CD4-positive, alpha-beta T cell treated with Interleukin-10 for 1 hour (primary cell): ENCODE measurements at places on chromosomes 2 and 18.

DNA sequence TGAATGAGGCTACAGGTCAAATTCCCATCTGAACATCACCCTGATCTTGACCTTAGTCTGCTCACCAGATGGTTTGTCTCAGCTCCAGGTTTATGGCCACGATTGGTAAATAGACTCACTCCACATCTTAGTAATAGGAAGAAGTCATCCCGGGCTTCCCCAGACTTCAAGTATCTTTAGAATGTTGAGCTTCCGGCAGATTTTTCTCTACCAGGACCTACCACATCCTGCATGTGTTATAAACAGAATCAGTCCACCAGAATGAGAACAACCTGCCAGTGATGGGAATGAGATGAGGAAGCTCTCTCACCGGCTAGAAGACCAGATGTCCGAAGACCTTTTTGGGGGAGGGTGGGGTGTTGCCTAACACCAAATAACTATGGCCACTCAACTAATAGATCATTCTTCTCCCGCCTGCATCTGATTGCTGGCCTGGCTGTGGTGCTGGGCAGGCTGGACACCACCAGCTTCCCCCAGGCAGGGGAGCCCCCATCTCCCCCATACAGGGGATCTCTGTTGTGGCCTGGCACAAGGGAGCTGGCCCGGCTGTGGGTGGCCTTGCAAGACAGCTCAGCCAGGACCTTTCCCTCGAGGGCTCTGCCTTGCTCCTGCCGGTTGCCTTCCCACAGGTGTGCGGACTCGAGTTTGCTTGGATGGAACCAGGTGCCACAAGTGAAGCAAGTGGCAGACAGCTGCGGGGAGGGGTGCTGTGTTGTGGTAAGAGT, 88.5 kb downstream of the SH3RF3 start:
- DNase-seq, result peak; percentile 21

DNA sequence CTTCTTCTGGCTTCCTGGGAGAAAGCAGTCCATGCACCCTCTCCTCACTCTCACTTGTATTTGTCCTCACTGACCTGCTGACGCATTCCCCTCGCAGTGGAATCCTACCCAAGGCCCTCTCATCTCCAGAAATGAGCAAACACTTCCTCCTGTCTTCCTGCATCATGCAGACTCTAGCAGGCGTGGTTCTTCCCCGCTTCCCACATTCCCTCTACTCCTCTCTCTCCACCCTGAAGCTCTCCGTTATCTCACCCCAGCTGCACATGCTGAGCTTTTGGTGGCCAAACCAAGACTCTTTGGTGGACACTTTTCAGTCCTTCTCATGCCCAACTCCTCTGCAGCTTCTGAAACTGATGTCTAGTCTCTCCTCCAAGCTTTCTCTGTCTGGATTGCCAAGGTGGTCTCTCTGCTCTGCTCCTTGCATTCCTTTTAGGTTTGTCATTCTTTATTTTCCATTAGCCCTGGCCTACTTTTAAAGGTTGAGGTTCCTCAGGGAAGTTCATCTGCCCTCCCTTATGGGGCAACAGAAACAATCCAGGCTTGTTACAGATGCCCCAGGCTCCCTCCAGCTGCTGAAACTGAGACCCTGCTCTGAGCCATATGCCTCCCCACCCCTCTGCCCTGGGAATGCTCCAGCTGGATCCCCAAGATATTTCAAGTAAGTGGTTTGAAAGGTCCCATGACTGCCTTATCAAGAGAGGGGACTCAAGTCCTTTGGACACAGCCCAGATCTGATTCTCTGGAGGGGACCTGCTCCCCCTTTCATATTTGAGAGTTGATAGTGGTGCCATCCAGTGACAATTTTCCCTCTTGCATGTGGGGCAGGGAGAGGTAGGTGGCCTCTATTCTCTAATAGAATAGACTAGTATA, 835 bp upstream of the IL18RAP start:
- no peak for DNase-seq

GRCh38 chr2:227772197-227772661, 26.5 kb downstream of the SCYGR8 start:
- no peak for DNase-seq

DNA sequence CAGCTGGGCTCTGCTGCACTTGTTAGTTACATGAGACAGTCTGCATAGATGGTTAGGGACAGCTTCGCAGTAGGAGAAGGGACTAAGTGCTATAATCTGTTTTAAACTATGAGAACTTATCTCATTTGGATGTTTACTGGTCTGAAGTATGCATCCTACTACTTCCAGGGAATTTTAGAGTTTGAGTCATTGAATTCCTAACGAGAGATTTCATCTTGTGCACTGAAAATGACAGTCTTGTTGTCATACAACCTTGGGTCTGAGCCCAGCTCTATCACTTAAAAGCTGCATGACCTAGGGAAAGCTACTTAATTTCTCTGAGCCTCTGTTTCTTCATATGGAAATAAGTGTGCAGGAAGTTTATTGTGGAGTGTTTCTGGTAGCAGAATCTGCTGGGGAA, 78.4 kb downstream of the TRIM43 start:
- no peak for DNase-seq

GRCh38 chr2:114316532-114317300, 125.7 kb upstream of the DPP10 start:
- no peak for DNase-seq

DNA sequence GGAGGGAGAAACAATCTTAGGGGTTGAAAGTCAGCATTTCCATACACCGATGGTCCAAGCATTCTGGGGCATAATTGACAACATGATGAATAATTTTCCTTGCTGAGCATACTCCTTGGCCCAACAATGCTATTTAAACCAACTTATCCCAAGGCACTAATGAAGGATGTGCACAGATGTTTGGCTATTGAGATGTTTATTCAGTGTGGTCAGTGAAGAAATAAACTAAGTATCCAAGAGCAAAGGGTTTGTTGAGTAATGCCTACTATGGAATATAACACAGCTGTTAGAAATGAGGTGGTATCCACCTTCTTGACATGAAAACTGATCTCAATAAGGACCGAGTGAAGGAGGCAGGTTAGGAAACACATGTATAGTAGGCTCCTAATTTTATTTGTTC, 53.9 kb upstream of the RAB6D start:
- DNase-seq, result no peak

DNA sequence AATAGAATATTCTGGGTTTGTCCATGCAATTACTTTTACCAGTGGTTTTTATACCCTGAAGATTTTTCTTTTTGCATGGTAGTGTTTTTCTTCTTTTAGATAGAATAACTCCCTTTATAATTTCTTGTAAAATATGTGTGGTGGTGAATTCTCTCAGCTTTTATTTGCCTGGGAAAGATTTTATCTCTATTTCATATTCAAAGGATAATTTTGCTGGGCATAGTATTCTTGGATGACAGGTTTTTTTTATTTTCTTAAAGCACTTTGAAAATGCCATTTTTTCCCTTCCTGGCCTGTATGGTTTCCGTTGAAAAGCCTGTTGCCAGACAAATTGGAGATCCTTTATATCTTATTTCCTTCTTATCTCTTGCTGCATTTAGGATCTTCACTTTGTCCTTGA, 113.5 kb downstream of the MYO3B start:
- DNase-seq, result no peak

- no peak for DNase-seq
Observed at GRCh38 chr2:115422004-115422634, 979.7 kb downstream of the DPP10 start.

DNA sequence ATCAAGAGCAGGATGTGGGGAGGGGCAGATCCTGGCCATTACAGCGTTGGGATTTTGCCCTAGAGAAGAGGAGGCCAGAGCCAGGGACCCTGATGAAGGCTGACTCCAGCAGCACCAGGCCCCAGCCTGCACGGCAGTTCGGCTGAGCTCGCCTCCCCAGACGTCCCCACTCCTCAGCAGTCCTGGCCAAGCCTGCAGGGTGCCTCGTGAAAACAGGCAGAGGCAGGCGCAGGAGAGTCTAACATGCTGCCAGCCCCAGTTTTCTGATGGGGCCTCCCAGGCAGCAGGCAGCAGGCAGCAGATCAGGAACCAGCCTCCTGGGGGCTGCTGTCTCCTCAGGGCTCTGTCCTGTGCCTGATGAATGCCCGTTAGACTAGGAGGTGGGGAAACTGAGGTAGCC, 19.7 kb upstream of the GLI2 start:
- DNase-seq, result no peak

GRCh38 chr2:169623235-169623634, 39.1 kb downstream of the PPIG start:
- no peak for DNase-seq

DNA sequence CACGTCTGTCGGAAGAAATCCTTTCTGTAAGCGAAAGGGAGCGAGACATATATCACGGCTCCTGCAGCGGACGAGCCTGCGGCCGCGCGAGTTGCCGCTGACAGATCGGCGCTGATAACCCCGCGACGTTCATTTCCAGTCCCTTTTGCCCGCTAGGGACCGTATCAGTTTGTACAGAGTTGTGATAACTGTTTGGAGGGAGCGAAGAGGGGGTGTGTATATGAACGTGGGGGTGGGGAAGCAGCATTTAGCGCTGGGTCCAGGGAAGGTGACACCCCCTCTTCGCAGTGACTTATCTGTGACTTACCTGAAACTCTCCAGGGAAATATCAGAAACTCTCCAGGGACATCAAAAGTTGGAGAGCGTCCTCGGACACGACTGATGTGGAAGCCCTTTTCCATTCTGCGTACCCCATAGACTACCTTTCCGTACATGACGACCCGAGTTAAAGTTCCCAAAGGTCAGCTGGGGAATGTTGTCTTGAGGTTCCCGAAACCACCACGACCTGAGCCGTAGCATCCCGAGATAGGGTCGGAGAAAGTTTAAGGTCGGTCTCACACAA, 948 bp upstream of the GATA6 start:
- peak; percentile 31 for DNase-seq

DNA sequence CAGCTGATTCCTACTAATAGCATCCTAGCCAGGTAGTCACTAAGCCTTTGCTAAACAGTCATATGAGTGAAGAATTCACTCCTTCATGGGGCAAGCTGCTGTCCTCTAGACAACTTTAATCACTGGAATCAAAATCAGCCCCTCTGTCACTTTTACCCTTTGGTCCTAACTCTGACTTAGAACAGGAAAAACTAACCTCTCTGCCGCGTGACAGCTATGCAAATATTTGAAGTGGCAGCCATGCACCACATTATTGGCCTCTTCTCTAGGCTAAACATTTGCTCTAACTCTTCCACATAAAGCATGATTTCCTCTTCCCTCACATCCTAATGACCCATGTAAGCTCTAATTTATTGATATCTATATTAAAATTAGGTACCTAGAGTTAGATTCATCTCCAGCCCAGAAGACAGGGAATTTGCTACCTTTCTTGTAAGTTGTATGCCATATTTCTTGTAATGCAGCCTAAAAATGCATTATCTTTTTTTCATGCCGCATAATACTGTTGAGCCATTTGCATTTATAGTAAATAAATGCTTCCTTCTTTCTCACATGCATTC, 12.8 kb upstream of the ONECUT2 start:
- no peak for DNase-seq

- DNase-seq, result peak; percentile 54
Observed at GRCh38 chr2:112182581-112183034, 44.4 kb downstream of the FBLN7 start.

DNA sequence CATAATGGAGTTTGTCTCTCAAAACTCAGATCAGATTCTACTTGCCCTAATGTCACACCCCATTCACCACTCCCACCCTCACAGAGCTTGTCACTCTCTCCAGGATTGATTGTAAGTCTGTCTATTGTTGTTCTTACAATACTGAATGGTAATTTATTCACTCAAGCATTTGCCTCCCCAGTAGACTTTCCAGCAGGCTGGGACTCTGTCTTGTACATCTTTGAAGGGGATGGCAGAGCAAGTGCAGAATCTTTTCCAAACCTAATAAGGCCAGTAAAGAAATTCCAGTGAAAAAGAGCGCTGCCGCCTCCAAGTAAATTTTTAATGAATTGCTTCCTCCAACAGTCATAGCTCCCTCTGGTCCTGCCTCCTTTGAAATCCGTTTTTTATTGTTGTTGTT, 56.9 kb downstream of the RBM43 start:
- no peak for DNase-seq

DNA sequence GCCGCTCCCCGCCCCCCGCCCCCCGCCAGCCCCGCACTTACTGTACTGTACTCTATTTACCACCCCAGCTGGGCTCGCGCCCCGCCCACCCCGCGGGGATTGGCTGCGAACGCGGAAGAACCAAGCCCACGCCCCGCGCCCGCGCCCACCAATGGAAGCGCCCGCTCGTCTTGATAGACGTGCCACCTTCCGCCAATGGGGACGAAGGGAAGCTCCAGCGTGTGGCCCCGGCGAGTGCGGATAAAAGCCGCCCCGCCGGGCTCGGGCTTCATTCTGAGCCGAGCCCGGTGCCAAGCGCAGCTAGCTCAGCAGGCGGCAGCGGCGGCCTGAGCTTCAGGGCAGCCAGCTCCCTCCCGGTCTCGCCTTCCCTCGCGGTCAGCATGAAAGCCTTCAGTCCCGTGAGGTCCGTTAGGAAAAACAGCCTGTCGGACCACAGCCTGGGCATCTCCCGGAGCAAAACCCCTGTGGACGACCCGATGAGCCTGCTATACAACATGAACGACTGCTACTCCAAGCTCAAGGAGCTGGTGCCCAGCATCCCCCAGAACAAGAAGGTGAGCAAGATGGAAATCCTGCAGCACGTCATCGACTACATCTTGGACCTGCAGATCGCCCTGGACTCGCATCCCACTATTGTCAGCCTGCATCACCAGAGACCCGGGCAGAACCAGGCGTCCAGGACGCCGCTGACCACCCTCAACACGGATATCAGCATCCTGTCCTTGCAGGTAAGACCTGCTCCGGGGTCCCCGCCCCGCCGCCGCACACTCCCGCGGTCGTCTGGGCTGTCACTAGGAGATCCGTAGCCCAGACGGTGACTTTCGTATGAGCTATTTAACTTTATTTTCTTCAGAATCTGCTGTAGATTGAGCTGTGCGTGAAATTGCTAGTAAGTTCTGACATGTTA, at the start of gene ID2:
Gene ID2 (plus strand): TSS at position 271 of the 907 bp plus-strand sequence. CDS start 110 bp downstream, at position 381.
- peak; percentile 99 for DNase-seq

DNA sequence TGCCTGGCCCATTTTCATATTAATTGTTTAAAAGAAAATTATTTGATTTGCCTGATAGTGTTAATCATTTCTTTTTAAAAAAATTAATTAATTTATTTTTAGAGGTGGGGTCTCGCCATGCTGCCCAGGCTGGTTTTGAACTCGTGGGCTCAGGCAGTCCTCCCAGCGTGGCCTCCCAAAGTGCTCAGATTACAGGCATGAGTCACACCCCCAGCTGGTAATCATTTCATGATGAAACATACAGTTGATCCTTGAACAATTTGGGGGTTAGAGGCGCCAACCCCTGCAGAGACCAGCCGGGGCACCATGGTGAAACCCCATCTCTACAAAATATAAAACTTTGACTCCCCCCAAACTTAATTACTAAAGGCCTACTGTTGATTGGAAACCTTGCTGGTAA, 7.9 kb downstream of the GPN1 start:
- no peak for DNase-seq

DNA sequence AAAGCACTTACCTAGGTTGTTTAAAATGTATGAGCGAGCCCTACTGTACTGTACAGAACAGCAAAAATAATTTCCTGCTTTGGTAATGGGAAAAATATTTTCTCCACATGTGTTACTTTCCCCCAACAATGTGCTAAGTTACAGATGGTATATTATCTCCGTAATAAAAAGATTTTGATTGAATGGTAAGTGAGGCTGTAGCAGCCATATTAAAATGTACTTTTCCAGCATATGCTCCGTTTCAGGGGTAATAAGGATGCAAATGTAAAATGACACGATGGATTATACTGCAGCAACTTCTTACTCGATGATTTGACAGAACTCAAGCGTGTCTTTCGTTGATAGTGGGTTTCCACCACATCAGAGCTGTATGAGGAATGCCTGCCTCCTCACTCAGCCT, 50.5 kb downstream of the OSBPL6 start:
- DNase-seq, result no peak

GRCh38 chr18:76505614-76506013, 10.6 kb upstream of the ZNF516 start:
- DNase-seq, result no peak

- no peak for DNase-seq
Observed at GRCh38 chr18:78981394-78981831, 1.8 kb downstream of the SALL3 start.
